NCI-H2171 (cell line): ENCODE measurements at places on chromosomes 5 and 9.

- no peak for DNase-seq
Observed at GRCh38 chr9:22142671-22143070, 133.6 kb upstream of the CDKN2B start.

GRCh38 chr5:91074615-91075014 is 308.5 kb downstream of the ARRDC3 start:
- no peak for DNase-seq

DNA sequence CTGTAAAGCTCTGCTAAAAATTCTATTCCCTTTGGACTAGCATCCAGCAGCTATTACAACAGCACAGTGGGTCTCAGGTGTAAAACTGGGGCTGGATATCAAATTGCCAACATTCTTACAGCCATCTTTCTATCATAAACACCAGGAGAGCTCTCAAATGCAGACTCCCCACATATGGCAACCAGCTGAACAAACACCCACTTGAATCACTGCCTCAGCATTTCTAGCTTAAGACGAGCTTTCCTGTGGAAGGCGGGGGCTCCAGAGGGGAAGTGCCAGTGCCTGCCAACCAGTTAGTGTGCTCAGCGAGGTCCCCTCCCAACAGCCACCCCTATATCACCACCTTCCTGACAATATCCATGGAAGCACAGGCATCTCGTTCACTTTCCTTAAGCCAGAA is 62.2 kb downstream of the IPPK start:
- peak; percentile 87 for DNase-seq

DNA sequence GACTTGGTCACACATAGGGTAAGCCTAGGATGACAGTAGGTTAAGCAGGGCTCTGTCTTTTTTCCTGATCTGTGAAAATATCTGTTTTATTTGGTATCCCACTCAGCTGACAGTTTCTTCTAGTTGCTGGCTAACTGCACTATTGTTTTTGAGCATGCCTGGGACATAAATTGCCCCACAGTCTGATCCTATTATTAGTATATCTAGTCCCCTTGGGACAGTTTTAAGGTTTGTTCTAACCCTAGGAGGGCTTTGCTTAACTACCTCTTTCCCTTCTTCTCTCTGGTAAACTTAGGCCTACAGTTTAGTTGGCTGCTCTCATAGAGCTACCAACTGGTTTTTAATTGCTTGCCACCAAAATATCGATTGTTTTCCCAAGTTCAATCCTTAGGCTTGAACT is 446.6 kb downstream of the ARHGEF28 start:
- DNase-seq = no peak

DNA sequence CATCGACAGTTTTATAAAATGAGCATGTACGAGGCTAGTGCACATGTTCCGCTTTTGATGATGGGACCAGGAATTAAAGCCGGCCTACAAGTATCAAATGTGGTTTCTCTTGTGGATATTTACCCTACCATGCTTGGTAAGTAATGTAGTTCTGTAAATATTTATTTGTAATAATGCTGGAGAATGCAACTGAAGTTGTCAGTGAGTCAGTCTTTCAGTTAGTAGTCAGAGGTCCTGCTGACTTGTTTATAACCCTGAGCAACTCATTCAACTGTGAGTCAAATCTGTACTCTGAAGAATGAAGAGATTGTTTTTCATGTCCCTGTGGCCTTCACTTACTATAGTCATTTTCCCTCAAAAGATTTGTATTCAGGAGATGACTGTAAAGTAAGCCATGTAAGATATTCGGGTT is 28.4 kb upstream of the GPR150 start:
- no peak for DNase-seq

GRCh38 chr5:124420952-124421351 is 325.5 kb downstream of the ZNF608 start:
- no peak for DNase-seq

DNA sequence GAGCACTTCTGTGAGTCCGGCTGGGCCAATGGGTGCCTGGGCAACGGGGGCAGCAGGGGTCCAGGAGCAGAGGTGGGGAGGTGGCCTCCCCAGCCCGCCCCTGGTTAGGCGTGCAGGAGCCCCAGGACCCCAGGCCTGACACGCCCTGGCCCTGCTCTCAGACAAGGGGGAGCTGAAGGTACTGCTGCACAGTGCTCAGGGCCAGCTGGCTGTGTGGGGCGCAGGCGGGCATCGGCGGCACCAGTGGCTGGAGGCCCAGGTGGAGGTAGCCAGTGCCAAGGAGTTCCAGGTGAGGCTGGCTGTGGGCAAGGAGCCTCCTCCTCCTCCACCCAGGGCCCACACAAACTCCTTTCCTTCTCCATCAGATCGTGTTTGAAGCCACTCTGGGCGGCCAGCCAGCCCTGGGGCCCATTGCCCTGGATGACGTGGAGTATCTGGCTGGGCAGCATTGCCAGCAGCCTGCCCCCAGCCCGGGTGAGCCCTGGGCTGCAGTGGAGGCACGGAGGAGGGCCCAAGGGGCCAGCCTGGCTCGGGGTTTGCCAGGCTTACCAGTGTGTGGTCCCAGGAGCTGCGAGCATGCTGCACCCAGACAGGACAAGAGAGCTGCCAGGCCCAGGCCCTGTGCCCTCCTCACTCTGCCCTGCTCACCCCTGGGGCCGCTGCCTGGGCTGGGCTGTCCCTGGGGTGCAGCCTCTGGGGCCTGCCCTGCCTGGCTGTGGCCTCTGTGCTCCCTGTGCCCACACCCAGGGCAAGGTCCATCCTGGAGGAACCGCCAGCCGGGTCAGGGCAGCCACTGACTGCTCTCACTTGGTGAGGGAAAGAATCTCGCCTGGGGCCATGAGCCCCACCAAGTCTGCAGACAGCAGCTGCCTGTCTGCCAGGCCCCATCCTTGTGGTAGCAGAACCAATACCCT is 7.0 kb downstream of the MAMDC4 start:
- no peak for DNase-seq

DNA sequence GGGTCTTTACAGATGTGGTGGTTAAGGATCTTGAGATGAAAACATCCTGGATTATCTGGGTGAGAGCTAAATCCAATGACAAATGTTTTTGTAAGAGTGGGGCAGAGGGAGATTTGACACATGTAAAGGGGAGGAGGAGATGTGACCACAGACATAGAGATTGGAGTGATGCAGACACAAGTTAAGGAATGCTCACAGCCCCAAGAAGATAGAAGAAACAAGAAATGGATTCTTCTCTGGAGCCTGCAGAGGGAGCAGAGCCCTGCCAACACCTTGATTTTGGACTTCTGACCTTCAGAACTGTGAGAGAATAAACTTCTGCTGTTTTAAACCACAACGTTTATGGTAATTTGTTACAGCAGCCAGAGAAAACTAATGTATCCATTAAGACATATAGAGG is 21.7 kb downstream of the ITGA2 start:
- no peak for DNase-seq

DNA sequence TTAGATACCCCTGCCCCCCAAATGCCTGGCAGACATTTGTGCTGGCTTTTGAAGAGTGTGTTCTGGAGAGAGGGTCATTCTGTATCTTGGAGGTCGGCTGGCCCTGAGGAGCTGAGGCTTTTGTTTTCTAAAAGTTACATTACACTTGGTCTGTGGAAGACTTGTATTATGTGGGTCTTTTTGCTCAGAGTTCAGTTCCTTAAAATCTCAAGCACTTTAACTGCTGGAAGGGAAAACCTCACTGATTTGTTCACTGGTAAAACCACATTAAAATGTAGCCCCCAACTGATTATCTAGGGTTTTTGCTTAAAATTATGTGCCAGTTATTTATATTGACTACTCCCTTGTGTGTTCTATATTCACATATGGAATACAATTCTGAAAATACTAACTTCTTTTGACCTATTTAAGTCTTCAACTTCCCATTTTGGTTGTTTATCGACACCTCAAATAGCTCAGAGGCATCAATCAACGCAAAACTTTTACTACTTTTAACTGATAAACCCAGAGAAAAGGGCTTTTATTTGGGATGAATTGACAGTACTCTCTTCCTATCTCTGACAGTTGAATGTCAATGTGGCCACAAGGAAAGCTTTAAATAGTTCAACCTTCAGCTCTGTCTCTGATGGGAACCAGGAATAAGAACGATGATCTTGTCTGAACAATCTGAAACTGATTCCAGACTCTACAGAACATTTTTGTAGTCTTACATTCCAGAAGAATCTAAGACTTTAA is 54.0 kb upstream of the MAP3K1 start:
- no peak for DNase-seq

DNA sequence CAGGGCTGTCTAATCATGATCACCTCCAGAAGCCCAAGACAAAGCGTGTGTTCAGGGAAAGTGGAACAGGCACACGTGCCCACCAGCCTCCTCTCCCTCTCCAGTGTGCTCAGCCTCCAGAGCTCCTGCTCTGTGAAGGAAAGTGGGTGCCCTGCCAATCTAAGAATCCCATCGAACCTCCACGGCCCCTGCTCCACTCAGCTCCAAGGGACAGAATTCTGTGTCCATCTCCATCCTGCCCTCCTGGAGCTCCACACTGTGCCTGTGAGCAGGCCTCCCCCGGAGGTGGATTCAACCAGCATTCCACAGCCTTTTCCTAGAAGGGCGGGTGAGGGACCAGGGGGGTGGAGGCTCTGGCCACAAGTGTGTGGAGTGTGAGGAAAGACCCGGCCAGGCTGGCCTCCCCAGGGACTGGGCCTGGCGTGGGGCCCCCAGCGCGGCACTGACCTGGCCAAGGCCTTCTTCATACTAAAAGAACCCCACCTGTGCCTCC is 6.0 kb downstream of the EEIG1 start:
- no peak for DNase-seq

DNA sequence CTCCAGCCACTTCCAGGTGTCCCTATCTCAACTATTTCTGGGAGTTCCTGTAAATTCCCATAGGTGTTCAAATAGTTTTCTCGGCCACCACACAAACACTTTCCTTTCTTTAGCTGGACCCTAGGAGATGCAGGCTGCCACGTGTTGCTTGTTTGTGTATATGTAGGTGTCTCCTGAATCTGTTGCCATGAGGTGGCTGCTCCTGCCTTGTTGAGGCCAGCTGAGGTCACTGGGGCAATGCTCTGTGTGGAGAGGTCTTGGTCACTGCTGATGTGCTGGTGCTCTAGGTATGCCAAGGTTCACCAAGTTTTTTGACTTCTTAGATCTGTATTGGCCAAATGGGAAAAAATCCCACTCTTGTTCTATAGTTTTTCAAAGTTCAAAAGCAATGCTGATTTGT is 132.5 kb upstream of the CHD1 start:
- no peak for DNase-seq

GRCh38 chr5:170105642-170106611 is at the start of gene FOXI1:
FOXI1 (plus strand) TSS chr5:170105897; CDS start chr5:170105958, 61 bp downstream.
- DNase-seq = no peak

DNA sequence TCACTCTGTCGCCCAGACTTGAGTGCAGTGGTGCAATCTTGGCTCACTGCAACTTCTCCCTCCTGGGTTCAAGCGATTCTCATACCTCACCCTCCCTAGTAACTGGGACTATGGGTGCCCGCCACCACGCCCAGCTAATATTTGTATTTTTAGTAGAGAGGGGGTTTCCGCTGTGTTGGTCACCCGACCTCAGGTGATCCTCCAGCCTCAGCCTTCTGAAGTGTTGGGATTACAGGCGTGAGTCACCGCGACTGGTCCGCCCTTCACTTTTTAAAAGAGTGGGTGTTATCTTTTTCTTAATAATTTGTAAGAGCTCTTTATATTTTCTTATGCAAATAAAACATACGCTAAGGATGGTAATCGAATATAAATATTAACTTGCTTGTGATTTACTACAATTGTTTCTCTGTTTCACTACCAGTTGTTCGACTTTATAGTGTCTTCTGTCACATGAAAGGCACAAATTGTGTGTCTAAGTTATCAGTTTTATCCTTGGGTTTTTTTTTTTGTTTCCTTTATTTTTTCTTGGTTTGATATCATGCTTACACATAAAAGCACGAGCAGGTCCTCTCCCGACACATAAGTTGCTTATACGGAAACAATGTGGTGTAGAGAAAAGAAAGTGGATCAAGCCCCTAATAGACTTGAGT is 1.9 kb upstream of the GPBP1 start:
- no peak for DNase-seq

- DNase-seq = no peak
Observed at GRCh38 chr9:19379697-19380046, 364 bp downstream of the RPS6 start.

DNA sequence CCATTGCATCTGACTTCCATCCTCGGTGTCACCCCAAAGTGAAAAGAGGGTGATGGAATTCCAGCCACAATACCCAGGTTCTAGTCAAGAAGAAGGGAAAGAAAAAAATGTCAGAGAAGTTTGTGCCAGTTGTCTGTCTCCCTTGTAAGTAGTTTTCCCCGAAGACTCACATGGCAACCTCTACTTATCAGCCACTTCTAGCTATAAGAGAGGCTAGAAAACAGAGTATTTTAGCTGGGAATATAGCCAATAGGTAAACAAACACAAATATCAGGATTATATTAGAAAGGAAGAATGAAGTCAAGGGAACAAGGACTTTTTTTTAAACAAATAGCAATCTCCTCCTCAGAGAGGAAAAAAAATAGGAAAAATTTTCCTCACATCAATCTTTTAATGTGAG is 12.2 kb upstream of the ISL1 start:
- no peak for DNase-seq

GRCh38 chr5:79699763-79700400 is 10.2 kb downstream of the CMYA5 start:
- DNase-seq = no peak

DNA sequence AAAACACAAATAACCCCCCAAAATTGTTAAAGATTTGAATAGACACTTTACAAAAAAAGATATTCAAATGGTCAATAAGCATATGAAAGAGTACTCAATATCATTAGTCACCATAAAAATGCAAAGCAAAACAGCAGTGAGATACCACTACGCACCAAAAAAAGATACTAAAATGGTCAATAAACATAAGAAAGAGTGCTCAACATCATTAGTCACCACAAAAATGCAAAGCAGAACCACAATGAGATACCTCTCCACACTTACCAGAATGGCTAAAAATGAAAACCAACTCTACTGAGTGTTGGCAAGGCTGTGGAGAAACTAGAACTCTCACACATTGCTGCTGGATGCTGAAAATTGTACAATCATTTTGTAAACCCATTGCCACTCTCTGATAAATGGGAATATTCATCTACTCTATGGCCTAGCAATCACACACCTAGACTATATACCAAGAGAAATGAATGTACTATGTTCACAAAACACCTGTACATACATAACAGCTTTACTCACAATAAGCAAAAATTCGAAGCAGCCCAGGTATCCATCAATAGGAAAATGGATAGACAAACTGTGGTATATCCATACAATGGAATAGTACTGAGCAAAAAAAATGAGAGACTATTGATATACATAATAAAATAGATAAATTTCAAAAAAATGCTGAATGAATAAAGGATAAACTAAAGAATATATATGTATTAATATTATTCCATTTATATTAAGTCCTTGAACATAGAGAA is 205.0 kb upstream of the DAPK1 start:
- DNase-seq = no peak

- no peak for DNase-seq
Observed at GRCh38 chr5:97062046-97062445, 80.4 kb downstream of the LIX1 start.

DNA sequence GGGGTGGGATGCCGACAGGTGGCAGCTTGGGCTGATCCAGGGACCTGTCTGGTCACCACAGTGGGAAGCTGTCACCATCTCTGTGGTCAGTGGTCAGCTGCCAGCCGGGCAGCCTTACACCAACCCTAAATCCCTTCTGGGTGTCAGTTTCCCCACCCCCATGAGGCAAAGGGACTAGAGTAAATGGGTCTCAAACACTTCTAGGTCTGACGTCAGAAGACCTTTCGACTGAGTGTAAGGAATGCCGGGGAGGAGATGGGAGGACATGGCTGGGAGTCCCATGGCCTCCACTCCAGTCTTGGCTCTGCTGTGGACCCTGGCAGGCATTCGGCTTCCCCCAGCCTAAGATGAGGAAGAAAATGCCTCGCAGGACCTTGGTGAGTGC is 40.3 kb upstream of the SLC25A51 start:
- no peak for DNase-seq
